ENCODE measurements at places on chromosomes 5 and 9.

GRCh38 chr9:101514071-101514470, 19.6 kb upstream of the RNF20 start:
- no peak for DNase-seq

- DNase-seq, result no peak
These were observed 45.9 kb upstream of the JAK2 start for GRCh38 chr9:4939118-4939561.

GRCh38 chr5:174204535-174205313, 159.2 kb downstream of the NSG2 start:
- DNase-seq, result no peak

DNA sequence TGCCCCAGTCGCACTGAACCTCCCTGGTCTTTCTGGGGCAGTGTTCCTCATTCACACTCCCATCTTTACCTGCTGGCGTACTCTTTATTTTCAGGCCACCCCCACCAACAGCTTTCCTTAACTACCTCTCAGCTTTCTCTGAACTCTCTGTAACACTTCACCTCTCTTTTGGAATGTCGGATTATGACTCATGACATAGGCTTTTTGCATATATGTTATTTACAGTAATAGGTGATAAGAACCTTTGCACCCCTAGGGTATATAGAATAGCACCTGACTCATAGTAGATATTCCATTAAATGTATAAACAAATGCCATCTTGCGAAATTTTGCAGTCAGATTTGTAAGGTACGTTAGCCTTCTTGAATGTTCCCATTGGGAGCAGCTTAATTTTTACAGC, 52.9 kb upstream of the MIER3 start:
- no peak for DNase-seq

GRCh38 chr5:31976169-31976568, 197.9 kb downstream of the GOLPH3 start:
- DNase-seq, result no peak

GRCh38 chr9:84822589-84823233, 153.2 kb downstream of the NTRK2 start:
- DNase-seq, result no peak

- DNase-seq, result no peak
These were observed 28.4 kb downstream of the TIMD4 start for GRCh38 chr5:156934450-156935211.

DNA sequence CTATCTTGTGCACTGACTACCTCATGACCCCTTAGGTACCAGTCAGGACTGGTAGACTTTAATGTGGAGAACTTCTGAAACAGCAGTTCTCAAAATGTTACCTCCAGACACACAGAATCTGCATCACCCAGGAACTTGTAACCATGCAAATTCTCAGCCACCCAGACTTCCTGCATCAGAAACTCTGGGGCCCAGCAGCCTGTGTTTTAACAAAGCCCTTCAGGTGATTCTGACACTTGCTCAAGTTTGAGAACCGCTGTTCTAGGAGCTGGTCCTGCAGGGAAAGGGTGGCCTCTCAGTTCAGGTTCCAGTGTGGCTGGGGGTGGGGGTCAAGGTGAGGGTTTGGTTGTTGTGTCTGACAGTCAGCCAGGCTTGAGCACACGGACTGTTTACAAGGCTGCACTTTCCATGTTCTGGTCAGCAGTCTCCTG, 28.4 kb downstream of the ZFP62 start:
- DNase-seq, result no peak

Measured in stimulated activated CD4-positive, alpha-beta T cell treated with anti-CD3 and anti-CD28 coated beads, Interleukin-15, amount 100 ng/mL, for 1 hour (primary cell).